Gastrocnemius medialis (tissue), 4 donors: ENCODE measurements at places on chromosomes 2 and 18. TPM values are rescaled to one million over a fixed set of nuclear protein-coding genes. Genes with fewer than 3 reads are reported as not detected.

ANKRD30B gene
- not detected for total RNA-seq

SLC4A5 gene
- total RNA-seq: 3.8 TPM

ZBTB7C gene
- 0.82 TPM for total RNA-seq

DNER gene
- 0.41 TPM for total RNA-seq

FSIP2 gene
- not detected for total RNA-seq

NTSR2 gene
- not detected for total RNA-seq

ABCG8 gene
- total RNA-seq: not detected

SPDYA gene
- total RNA-seq: 0.31 TPM

GAL3ST2 gene
- not detected for total RNA-seq

SLC9A4 gene
- not detected for total RNA-seq

DNA sequence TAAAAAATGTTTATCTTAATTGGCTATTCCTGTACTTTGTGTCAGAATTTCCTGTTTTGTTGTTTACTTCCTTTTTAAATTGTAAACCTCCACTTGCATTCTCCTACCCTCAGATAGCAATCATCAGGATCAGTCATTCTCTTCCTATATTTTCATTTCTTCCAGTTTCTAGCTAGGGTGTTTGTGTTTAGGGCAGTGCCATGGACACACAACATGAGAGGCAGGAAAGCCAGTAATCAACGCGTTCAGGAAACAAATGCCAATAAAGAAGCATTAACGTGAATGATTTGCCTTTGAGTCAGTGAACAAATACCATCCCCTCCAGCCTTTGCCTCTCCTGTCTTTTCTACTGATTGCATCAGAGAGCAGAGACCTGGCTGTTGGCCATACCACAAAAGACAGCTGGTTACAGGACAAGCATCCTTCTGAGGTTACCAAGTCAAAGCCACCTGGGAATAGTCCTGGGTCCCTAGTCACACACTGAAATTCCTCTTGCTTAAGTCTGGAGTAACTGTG lies 56.7 kb upstream of the FHL2 start:
- DNase-seq: peak; percentile 78

GRCh38 chr2:132604561-132604960 lies 65.4 kb downstream of the LYPD1 start:
- DNase-seq: no peak

DNA sequence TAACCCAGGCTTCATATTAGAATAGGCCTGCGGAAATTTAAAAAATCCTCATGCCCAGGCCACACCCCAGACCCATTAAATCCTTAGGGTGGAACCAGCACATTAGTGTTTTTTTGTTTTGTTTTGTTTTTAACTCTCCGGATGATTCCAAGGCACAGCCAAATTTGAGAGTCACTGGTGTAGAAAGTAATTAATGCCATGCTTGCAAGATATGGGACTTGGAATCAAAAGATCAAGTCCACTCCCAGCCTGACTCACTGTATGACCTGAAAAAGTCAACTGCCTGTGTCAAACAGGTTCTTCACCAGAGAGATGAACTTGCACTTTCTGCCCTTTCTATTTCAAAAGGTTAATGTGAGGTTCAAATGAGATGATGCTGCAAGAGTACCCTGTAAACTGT lies 310.3 kb upstream of the LYPD1 start:
- DNase-seq: no peak

GRCh38 chr2:218169757-218170546 lies 3.2 kb upstream of the CXCR1 start:
- no peak for DNase-seq

GRCh38 chr2:1993711-1994682 lies 249.7 kb upstream of the PXDN start:
- DNase-seq: no peak

- no peak for DNase-seq
Observed at GRCh38 chr2:138827426-138828054, 47.4 kb upstream of the NXPH2 start.

DNA sequence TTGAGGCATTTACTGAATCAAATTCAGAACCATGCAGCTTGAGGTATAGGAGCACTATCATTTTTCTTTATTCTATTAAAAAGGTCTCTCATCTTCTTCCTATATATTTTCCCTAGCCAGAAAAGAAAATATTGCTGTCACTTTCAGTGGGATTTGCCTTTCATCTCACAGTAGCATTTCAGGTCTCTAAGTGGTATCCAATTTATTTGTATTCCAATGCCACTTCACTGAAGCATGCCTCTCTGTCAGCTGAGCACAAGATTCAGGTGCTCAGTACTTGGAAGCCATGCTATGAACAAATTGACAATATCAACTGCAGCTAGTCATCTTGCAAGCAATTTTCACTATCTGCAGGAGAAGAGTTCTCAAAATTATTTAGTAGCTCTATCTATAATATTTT lies 457.2 kb upstream of the SLC39A10 start:
- DNase-seq: no peak

DNA sequence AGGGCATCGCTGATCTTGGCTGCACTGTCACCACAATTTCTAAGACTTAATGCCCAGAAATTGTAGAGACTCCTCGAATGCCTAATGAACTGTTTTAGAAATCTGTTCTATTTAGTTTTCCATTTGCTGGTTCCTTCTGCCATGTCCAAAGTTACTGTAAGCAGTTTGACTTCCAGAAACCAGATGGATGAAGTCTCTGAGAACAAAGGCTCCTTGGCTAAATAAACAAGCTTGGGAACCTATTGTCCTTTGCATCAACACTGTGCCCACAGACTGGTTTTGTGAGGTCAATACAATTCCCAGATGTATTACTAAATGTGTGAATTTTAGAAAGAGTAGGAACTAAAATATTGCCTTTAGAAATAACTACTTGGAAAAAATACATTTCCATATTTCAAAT lies 600.2 kb downstream of the NYAP2 start:
- no peak for DNase-seq

- DNase-seq: no peak
Observed at GRCh38 chr2:242032780-242033656, 163.5 kb downstream of the RTP5 start.

GRCh38 chr2:174376967-174377366 lies 18.6 kb upstream of the SCRN3 start:
- DNase-seq: no peak

- DNase-seq: no peak
Observed at GRCh38 chr2:134736167-134736880, 17.5 kb upstream of the TMEM163 start.

DNA sequence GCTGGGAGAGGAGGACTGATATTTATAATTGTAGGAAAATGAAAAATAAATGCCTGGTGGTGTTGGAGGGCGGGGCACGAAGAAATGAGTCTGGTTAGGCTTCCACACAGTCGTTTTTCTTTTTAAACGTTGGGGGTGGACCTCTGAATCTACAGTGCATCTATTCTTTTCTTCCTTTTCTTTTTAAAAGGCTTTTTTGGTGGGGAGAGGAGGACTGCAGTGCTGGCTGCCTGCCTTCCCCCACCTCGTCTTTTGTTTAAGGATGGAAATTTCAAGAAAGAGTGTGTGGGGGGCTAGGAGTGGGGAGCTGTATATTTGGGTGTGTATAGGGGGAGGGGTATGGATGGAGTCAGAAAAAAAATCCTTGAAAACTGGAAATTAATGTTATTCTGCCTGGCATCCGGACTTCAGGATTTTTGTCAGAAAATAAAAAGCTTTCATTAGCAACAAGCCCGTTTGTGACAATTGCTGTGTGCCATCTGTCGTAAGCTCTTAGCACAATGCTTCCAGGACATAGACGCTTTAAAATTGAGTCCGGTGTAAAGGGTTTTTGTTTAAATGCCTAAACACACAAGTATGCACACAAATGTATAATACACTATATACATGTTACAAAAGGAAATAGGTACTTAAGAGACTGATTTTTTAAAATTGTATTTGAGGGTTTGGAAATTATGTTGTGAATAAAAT lies 1.1 kb downstream of the MAP2 start:
- no peak for DNase-seq

GRCh38 chr18:28690836-28691495 lies 514.0 kb upstream of the CDH2 start:
- DNase-seq: no peak

- no peak for DNase-seq
Observed at GRCh38 chr2:172962082-172962481, 113.6 kb upstream of the MAP3K20 start.

GRCh38 chr18:35549564-35549963 lies 32.0 kb upstream of the GALNT1 start:
- DNase-seq: no peak

- no peak for DNase-seq
Observed at GRCh38 chr2:98458667-98459380, 14.2 kb downstream of the INPP4A start.

- no peak for DNase-seq
Observed at GRCh38 chr18:48557640-48558174, 18.9 kb downstream of the CTIF start.

- DNase-seq: no peak
Observed at GRCh38 chr2:101466426-101466825, 8.5 kb downstream of the RFX8 start.

DNA sequence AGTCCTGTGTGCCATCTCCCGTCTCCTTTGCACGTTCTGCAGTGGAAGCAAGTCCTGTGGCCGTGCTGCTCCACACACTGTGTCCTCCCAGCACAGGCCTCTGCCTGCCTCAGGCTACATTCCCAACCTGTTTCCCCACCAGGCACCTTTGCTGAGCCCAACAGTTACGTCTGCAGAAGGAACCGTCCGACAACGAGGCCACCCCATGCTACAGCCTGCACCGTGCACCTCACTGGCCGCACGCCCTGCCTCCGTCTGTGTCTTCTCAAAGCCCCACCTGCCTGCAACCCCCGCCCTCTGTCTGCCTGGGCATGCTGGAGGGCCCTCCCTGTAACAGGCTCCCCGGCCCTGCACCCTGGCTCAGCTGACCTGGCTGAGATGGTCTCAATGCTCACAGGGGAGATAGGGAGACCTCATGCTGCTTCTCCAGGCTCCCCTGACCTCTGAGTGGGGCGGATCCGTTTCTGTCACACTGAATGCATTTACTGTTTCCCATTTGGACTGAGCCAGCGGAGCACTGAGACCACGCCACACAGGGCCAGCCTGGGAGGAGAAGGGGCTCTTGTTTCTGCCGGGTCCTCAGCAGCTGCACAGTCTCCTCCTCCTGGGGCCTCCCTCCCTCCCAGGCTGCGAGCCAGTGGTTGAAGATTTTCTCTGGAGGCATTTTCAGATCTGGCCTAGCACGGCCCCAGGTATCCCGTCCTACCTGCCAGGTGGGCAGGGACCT lies 109.1 kb upstream of the OTOS start:
- no peak for DNase-seq

DNA sequence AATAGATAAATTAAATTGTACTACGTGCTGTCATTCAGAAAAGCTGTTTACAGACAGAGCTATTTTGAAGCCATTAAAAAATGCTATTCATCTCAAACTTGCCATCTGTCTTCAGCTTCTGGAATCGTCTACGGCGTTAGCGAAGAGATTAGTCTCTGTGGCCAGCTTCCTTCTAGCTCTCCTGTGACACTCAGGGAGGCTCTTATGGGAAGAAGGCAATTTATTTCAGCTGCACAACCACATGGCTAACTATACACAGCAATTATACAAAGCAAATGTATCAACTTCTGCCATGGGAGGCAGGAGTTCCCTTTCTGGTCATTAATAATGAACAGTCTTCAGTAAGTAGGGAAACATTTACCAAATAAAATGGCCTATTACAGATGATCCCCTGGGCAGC lies 6.3 kb downstream of the CTAGE1 start:
- DNase-seq: no peak

GRCh38 chr2:44716131-44716530 lies 225.4 kb upstream of the SIX3 start:
- no peak for DNase-seq

DNA sequence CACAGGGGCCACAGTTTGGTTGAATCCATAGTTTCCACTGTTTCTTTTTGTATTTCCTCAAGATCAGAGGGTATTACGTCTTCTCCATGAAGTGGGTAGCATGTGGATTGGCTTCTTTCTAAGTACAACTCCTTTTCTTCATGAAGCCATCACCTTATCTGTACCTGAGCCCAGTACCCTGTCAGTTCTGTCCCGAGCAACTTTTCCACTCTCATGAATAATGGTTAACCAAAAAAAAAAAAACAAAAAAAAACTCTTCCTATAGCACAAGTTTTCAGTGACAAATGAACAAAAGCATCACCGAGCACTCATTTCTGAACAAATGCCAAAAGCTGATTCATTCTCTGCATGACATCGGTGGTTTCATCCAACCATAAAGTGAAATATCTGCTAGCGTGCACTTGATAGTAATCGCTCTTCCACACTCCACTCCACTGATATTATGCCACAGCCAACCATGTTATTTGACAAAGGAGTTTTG lies 53.0 kb upstream of the CCDC150 start:
- DNase-seq: no peak

DNA sequence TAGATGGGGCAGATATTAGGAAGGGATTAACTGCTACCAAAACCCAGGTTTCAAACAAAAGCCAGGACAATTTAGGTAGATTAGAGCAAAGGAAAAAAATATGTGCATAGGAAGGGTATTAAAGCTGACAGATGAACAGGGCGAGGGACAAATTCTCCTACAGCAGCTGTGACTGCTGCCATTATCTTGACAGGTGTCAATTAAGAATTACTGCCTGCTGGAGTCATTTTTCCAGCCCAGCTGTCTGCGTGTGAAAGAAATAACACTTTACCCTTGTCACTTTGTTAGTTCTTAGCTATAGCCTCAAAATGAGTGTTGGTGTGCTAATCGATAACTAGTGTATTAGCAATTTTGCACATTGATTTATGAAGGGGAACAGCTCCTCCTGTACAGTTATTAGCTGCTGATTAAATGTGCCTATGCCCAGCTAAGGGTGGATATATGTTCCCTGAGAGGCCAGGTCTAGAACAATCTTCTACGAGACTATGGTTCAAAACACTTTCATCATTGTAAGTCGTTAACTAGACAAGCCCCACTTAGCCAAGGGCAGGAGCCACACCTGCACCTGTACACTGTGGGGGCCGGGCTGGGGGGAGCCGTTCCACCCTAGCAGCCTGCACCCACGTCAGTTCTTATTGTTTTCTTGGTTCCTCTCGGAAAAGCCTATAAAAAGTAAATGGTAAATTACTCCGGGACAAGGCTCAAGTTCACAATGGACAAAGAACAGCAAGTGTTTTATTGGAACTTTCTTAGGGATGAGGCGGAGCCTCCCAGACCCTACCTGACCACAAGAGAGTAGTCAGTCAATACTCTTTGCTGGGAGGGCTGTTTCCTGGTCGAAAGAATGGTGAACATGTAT lies 7.7 kb downstream of the TSHZ1 start:
- DNase-seq: no peak

- DNase-seq: no peak
Observed at GRCh38 chr2:59957504-59957903, 596.0 kb downstream of the BCL11A start.

DNA sequence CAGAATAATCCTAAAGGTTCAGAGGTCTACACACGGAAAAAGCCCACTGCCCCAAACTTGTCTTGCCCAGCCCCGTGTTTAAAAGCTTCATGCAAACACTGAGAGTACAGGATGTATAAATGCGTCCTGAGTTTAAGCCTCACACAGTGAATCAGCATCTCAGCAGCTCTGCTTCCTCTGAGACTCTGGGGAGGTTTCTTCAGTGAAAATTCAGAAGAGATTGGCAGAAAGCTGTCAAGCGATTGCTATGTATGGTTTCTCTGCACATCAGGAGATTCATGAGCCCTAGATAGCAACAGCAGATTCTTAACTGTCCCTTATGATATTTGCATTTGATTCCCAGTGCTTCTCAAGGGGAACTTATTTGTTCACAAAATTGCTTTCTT lies 27.1 kb downstream of the CRACDL start:
- no peak for DNase-seq
